ENCODE measurements at places on chromosomes 1 and 21.

- DNase-seq: no peak
Observed at GRCh38 chr1:35777109-35777508, 7.3 kb upstream of the CLSPN start.

- no peak for DNase-seq
Observed at GRCh38 chr1:205395616-205396015, 26.2 kb downstream of the LEMD1 start.

- no peak for DNase-seq
Observed at GRCh38 chr1:209323743-209324142, 259.8 kb upstream of the CAMK1G start.

DNA sequence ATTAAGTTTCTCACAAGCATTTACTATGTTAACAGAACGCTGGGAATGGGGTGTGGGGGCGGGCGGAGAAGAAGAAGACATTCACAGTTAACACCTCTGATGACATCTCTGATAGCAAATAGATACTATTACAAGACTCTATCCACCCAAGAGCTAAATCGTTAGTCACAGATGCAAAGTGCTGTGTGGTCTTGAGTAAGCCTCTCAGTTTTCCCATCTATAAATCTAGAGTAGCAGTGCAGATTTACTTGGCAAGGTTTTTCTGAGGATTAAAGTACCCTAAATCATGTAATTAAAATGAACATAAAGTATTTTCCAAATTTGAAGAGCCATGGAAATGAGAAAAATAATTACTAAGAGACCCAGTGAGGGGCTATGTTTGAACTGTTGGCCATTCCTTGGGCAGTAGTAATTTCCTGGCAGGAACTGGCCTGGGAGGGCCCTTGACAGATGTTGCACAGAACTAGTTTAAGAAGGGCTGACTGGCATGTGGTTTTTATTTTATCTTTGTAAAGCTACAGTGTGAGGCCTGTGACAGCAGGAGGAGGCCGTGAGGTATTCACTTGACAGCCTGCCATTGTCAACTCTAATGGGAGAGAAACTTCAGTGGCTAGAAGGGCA lies 58.7 kb upstream of the APOBEC4 start:
- no peak for DNase-seq

GRCh38 chr1:99365141-99365540 lies 100.8 kb downstream of the PLPPR4 start:
- DNase-seq: no peak

DNA sequence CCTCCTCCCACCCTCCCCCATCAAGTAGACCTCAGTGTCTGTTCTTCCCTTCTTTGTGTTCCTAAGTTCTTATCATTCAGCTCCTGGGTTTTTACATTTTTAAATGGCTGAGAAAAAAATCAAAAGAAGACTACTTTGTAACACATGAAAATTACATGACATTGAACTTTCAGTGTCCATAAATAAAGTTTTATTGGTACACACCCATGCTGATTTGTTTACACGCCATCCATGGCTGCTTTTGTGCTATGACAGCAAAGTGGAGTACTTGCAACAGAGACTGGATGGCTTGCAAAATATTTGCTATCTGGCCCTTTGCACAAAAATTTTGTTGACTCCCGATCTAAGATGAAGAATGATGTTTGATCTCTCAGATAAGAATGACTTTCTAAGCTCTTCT lies 171.4 kb downstream of the PRDM2 start:
- no peak for DNase-seq

GRCh38 chr1:81420760-81421159 lies 380.0 kb upstream of the ADGRL2 start:
- no peak for DNase-seq

DNA sequence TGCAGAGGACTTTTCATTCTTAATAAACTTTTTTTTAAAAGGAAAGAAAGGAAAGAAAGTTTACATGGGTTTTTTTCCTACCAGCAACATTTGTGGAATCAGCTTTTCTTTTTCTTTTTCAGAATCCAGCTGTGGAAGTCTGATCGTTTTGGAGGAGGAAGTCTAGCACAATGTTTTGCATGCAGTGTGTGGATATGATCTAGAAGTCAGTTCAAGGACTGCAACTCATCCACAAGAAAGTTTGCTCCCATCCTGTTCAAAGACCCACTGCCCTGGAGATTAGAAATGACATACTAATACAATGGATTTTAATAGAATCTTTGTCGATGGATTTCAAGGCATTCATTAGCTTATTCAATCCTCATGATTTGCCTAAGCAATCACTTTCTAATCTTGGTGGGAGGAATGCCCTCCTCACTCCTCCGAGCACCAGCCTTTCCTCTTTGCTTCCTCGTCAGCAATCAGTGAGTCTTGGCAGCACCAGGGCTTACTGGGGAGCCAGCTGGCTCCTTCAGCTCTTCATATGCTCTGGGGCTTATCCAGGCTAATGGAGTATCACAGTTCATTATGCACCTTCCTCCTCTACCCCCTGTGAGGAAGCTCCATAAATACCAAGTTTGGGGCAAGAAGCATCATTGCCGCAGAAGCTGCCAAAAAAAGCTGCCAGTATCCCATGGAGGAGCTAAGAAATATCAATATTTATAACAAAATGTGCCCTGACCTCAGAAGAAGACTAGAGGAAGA lies 392.3 kb upstream of the PKN2 start:
- DNase-seq: no peak

DNA sequence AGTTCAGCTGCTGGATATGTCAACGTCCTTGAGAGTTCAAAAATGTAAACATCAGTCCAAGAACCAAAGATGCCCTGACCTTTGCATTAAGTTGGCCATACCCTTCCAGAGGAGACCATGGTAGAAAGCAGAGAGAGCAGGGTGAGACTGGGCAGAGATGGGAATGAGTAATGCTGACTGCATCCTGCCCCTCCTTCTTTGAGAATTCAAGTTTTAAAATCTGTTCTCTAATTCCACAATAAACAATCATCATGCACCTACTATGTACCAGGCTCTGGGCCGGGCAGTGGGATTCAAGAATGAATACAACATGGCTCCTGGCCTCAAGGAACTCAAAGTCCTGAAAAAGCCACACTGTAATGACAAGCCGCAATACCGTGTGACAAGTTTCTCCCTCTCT lies 3.9 kb upstream of the HAO2 start:
- no peak for DNase-seq

- no peak for DNase-seq
Observed at GRCh38 chr1:29967261-29967660, 730.9 kb downstream of the PTPRU start.

GRCh38 chr1:153612755-153613331 lies at the start of gene S100A16:
Gene S100A16 (minus strand): TSS chr1:153613137. CDS start chr1:153608151, 4,986 bp downstream.
- DNase-seq: no peak

DNA sequence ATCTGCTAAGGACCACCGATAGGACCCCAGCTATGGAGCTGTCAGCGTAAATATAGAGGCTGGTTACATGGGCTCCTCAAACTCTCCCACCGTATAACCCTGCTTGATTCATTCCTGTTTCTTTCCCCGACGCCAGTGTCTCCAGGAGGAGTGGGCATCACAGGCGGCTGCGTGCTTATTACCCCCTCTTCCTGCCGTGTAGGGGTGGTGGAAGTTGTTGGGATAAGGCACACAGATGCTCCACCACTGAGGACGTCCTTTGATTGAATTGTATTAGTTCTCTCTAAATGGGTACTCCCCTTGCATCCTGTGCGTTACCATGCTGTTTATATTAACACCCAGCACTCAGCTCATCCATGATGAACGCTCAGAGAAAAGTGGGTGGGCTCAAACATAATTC lies 104.6 kb downstream of the ZBTB18 start:
- DNase-seq: no peak

GRCh38 chr1:203526572-203526971 lies 32.6 kb downstream of the OPTC start:
- no peak for DNase-seq

GRCh38 chr1:36400514-36400824 lies 2.8 kb upstream of the LSM10 start:
- DNase-seq: no peak

- DNase-seq: no peak
Observed at GRCh38 chr1:30664103-30664755, 59.2 kb downstream of the MATN1 start.

DNA sequence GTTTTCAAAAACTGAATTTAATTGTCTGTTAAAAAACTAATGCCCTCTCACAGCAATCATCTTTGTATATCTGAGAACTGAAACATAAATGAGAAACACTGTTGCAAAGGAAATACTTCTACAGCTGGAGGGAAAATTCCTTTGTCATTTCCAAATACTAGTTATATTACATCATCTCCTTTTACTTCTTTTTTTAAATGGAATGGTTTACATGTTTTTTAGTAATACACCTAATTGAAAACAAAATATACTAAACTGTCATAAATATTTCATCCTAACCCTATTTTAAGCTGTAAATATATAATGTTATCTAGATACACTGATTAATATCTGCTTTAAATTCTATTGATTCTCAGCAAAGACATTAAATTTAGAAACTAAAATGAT lies 19.1 kb downstream of the CDC42BPA start:
- no peak for DNase-seq

DNA sequence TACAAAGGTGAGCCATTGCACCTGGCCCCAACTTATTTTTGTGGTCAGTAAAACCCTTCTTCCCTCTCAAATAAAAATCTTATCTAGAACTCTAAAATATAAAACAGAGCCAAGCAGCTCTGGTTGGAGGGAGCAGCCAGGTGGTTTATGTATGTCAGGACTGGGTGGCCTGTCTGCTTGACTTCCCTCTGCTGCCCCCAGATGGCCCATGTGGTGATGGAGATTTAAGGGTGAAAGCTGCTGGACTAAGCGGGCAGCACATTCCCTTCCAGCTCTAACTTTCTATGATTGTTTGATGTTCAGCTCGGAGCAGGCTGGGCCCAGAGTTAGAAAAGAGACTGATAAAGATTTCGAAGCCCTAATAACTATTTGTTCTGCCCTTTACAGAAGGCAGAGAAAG lies 11.9 kb upstream of the PAQR6 start:
- DNase-seq: no peak

DNA sequence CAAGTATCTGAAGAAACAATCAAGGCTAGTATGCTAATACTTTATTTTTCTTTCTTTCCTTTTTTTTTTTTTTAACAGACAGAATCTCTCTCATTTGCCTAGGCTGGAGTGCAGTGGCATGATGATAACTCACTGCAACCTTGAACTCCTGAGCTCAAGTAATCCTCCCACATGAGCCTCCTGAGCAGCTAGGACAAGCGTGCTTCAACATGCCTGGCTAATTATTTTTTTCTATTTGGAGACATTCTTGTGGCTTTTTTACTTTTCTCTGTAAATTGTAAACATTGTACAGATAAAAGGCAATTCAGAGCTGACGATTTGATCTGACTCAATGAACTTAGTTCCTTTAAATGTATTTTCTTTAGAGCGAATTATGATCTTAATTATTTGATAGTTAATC lies 41.4 kb downstream of the CCDC18 start:
- DNase-seq: no peak

GRCh38 chr1:87436534-87436933 lies 107.9 kb downstream of the LMO4 start:
- no peak for DNase-seq

DNA sequence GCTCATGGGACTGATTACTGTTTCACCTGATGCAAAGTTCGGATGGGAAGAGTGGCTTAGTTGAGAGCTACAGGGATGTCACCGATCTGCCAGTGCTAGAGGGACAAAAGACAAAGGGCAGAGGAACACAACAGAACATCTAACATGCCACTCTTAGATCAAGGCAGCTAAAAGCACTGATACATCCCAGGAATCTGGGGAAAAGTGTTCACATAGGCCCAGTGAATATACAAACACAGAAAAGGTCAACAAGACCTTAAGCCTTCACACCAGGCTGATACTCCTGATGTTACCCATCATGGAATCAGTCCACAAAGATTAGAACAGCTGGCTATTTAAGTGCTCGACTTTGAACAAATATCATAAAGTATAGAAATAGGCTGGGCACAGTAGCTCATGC lies 163.2 kb downstream of the EIF4G3 start:
- DNase-seq: no peak

- DNase-seq: no peak
Observed at GRCh38 chr21:36524477-36524876, 44.6 kb upstream of the CLDN14 start.

GRCh38 chr1:97745912-97746311 lies 174.9 kb downstream of the DPYD start:
- no peak for DNase-seq

GRCh38 chr1:115654663-115655305 lies 13.0 kb downstream of the VANGL1 start:
- DNase-seq: no peak

GRCh38 chr1:3610527-3611169 lies 660 bp downstream of the MEGF6 start:
- no peak for DNase-seq

- DNase-seq: no peak
Observed at GRCh38 chr1:6961905-6962477, 176.7 kb downstream of the CAMTA1 start.

- DNase-seq: no peak
Observed at GRCh38 chr1:183097438-183098051, 74.3 kb downstream of the LAMC1 start.

GRCh38 chr1:213719462-213719861 lies 268.3 kb upstream of the PROX1 start:
- no peak for DNase-seq

GRCh38 chr1:17687145-17687544 lies 68.0 kb upstream of the ACTL8 start:
- no peak for DNase-seq

- DNase-seq: no peak
Observed at GRCh38 chr1:53963460-53963859, 17.3 kb downstream of the LRRC42 start.

GRCh38 chr1:45477646-45478045 lies 13.3 kb downstream of the TESK2 start:
- no peak for DNase-seq

GRCh38 chr1:79775402-79775801 lies 768.9 kb upstream of the ADGRL4 start:
- no peak for DNase-seq

DNA sequence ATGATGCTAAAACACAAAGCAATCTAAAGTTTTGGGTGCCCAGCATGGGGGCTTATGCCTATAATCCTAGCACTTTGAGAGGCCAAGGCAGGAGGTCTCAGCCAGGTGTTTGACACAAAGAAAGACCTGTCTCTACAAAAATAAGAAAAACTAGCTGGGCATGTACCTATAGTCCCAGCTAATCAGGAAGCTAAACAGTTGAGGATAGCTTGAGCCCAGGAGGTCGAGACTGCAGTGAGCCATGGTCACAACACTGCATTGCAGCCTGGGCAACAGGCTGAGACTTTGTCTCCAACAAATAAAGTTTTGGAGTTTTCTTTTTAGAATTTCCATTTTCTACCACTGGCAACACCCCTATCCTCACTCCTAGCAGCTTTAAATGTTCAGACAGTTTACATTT lies 55.1 kb upstream of the GUCA2A start:
- DNase-seq: no peak
